Non-pigmented ciliary epithelial cell (primary cell): ENCODE measurements at places on chromosomes 13 and 19.

GRCh38 chr13:86714495-86714894 is 915.3 kb upstream of the SLITRK6 start:
- no peak for DNase-seq

DNA sequence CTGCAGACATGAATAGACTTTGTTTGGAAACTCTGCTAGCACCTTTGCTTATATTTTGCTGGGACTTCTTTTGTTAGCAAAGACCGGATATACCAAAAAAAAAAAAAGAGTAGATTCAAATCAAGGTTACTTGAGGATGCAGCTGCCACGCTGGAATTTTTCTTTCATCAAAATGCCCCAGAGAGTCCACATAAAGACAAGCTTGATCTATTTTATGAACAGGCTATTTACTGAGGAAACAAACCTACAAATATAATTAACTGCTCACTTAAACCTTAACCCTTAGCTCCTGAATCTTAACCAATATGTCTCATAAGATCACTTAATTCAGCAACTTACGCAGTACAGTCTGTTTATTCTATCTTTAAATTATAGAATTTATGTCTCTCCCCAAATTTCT is 27.1 kb upstream of the DOCK9 start:
- DNase-seq = no peak

GRCh38 chr13:23146811-23147625 is 33.8 kb upstream of the SGCG start:
- no peak for DNase-seq

GRCh38 chr19:928471-929202 is 2.8 kb downstream of the ARID3A start:
- DNase-seq = no peak

DNA sequence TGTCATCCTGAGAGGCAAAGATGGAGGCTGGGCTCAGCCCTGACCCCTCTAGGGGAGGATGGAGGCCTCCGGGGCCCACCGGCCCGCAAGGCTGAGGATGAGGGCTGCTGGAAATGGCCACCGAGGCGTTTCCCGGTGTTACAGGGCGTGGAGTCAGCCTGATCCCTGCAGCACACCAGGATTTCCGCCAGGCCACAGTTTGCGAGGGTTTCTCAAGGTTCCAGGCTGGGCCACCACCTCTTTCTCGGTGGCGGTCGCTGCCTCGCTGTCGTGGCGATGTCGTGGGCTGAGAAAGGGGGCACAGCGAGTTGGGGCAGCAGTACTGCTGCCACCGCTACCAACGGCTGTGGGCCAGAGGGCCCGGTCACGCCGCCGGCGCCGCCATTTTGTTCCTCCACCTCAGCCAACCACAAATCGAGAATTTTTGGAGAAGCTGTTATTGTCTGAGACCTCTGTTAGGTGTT is at the start of gene CSNK1A1L:
TSS of gene CSNK1A1L (minus strand) at position 414 of the 464 bp plus-strand sequence. CDS start at position 6, 408 bp downstream.
- no peak for DNase-seq

GRCh38 chr13:57595775-57596174 is 35.8 kb upstream of the PCDH17 start:
- no peak for DNase-seq

- DNase-seq = no peak
Measured at GRCh38 chr13:81326913-81327312, 986.0 kb upstream of the SPRY2 start.

DNA sequence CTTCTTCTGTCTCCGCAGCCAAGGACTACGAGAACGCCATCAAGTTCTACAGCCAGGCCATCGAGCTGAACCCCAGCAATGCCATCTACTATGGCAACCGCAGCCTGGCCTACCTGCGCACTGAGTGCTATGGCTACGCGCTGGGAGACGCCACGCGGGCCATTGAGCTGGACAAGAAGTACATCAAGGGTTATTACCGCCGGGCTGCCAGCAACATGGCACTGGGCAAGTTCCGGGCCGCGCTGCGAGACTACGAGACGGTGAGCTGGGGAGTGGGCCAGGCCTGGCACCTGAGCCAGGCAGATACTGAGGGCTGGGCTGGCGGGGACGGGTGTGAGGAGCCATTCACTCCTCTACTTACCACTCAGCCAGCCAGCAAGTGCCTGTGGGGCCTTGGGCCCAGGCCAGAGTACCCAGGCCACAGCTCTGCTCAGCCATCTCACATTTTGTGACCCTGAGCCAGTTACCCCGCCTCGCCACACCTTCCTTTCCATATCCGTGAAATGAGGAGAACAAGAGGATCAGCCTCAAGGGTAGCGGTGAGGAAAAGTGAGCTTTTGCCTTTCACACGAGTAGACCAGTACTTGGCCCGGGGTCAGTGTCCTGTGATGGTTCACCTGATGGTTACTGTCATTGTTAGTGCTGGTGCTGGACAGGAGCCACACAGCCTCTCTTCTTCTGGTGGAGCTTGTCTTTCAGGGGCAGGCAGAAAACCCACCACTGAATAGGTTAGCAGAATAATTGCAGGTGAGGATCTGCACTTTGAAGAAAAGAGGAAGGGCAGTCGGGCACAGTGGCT is 7.0 kb downstream of the PPP5C start:
- no peak for DNase-seq

- DNase-seq = no peak
Measured at GRCh38 chr13:89827552-89827951, 1519.9 kb upstream of the MIR17HG start.

- DNase-seq = no peak
Measured at GRCh38 chr19:35013820-35014754, 14.0 kb downstream of the GRAMD1A start.

- no peak for DNase-seq
Measured at GRCh38 chr13:95406176-95406575, 104.9 kb upstream of the ABCC4 start.

GRCh38 chr13:100234006-100234405 is 145.1 kb downstream of the PCCA start:
- DNase-seq = no peak

DNA sequence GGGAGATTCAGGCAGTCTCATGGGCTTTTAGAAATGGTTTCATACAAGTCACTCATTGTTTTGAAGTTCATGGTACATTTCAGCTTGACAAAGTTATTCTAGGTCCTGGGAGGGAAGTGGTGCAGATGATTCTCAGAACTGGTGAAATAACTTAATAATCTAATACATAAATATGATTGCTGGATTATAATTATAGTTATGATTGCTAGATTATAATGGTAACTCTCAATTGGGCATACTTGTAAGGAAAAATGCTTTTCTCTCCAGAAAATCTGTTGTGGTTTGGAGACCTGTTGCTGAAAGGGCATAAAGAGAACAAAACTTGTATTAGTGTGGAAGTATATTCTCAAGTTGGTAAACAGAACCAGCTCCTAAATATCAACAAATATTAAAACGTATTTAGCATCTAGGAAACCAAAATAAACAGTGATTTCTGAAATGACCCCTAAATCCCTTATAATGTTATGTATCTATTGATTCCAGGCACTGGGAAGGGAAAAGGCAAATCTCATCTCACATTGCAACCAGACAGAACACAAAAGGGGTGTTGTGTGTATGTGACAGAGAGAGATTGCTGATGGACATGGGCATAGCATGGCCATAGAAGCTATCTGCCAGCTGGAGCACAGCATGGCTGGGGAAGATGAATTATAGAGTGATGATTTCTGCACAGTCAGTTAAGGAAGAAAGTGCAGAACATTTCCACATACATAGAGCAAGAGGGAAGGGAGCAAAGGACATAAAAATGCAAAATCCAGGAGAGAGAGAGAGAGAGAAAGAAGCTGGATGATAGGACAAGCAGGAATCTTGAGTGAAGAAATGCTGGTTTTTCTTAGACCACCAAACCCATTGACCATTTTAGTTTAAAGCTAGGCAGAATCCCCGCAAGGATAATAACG is 87.1 kb upstream of the FRY start:
- no peak for DNase-seq

DNA sequence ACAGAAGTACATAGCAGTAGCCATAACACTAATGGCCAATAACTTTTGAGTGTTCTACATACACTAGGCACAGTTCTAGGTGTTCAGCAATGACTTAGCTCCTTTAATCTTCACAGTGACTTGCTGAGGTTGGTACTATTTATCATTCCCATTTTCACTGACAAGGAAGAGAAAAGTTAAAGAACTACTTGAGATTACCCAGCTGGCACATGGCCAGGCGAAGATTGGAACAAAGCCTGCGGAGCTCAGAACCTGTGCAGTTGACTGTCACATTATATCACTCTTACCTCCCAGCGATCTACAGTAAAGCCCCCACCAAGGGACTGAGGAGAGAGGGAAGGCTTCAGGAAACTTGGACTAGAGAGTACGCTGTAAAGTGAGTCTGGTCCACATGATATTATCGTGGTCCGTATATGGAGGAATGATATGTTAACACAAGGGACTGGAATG is 42.4 kb upstream of the WDFY2 start:
- DNase-seq = no peak

DNA sequence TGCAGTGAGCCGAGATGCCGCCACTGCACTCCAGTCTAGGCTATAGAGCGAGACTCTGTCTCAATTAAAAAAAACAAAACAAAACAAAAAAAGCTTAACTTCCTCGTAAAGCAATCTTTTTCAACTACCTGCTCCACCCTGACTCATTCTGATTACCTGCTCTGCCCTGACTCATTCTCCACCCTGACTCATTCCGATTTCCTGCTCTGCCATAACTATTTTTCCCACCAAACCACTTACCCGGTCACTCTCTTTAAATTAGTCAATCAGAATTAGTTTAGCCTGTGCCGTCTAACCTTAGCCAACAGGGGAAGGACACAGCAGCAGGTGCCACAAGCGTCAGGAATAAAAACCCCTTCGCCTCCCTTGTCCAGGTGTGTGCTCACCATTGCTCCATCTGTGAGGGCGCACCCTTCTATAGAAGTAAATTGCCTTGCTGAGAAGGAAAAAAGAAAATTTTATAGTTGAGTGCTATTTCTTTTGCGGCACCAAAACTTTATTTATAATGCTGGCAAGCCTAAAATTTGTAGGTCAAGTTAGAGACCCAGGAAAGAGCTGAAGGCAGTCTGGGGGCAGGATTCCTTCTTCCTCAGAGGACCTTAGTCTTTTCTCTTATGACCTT is 1.7 kb upstream of the IFT88 start:
- no peak for DNase-seq

GRCh38 chr13:114049026-114049425 is 75.2 kb upstream of the C13orf46 start:
- DNase-seq = no peak

DNA sequence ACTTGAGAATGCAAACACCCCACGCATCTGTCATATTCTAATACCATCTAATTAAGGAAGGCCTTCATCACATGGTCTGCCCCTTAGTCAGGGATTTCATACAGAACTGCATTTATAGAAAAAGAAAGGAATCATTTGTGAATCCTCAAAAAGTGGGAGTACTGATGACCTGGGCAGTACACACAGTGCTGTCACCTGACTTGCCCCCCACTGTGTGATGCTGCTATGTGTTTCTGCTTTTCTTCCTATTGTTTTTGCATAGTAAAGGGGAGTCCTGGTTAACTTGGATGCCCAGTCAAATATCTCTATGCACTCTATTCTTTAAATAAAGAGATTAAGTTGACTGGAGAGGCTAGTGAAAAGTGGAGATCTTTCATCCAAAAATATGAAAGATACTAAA is 1921.2 kb upstream of the PRR20A start:
- no peak for DNase-seq

GRCh38 chr13:108595436-108596274 is 33.8 kb upstream of the MYO16 start:
- DNase-seq = no peak

DNA sequence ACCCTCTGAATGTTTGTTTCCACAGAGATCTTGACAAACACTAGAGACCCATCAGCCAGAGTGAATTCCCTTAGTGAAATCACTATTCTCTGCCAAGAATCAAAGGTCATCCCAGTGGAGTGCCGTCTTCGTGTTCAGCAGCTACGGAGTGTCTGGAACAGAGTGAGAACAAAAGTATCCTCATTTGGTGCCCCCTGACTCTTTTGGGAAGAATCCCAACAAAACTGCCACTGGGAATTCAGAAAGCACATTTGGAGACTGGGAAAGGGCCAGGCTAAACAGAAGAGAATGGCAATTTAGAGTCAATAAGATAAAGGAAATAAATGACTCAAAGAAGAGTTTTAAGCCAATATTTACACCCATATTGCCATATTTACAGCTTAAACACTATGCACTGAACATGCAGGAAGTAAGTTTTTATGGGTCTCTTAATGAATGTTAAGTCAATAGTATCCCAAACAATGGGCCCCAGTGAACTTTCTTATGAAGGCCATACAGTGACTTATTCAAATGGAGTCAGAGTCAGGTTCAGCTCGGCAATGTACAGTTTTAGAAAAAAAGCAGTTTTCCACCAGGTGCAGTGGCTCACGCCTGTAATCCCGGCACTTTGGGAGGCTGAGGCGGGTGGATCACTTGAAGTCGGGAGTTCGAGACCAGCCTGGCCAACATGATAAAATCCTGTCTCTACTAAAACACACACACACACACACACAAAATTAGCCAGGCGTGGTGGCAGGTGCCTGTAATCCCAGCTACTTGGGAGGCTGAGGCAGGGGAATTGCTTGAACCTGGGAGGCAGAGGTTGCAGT is 392.6 kb downstream of the KLF5 start:
- no peak for DNase-seq

DNA sequence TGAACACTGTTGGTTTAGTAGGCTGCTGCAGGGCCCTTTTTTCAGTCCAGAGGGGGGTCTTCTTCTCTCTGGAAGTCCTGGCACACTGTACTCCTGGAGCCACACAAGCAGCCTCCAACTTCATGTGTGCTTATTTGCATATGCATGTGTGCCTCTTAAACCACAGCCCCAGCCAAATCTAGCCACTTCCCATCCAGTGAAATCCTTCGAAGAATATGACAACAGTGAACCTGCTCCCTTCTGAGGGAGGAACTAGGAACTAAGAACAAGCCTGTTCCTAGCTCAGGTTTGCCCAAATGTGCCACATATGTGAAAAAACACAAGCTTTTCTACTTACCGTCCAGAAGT is 348.5 kb downstream of the FOXO1 start:
- no peak for DNase-seq

DNA sequence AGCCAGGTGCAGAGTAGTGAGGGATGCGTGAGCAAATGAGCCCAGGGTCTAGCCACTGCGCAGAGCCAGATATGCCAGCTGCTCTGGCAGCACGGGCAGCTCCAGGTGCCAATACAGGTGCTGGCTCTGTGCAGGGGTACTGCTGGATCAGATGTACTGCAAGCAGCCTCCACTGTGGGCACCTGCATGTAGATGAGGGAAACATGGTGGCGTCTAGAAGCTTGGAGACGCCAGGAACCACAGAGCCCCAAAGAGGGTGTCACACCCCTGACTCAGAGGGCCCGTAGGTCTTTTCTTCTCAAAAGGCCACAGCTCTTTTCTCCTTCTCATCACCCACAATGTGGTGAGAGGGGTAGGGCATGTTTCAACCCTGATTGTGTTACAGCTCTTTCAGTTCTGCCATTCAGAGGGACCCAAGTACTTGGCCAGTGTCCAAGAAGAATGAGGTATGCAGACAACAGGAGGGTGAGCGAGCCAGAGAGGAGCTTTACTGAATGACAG is 244.4 kb upstream of the SLITRK1 start:
- DNase-seq = no peak

- no peak for DNase-seq
Measured at GRCh38 chr13:101875091-101875490, 422.6 kb downstream of the ITGBL1 start.

GRCh38 chr13:32736648-32737047 is 150.4 kb downstream of the PDS5B start:
- DNase-seq = no peak
